AG04449 (cell line): ENCODE measurements at places on chromosomes 16 and 17.

DNA sequence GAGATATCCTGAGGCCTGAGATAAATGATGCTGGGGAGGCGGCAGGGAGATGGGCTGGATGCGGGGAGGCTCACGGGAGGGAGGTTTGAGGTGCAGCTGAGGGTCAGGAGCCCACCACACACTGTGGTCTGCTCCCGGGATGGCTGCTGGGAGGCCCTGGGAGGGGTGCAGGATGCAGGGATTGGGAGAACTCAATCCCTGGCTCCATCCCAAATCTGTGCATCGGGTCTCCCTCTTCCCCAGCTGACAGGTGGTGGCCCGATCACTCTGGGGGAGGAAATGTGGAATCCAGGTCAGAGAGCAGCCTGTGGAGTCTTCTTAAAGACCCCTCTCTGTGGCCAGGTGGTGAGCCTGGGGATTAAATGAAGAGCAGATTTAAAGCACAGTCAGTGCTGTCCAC lies 12.0 kb downstream of the PHB1 start:
- no peak for DNase-seq

DNA sequence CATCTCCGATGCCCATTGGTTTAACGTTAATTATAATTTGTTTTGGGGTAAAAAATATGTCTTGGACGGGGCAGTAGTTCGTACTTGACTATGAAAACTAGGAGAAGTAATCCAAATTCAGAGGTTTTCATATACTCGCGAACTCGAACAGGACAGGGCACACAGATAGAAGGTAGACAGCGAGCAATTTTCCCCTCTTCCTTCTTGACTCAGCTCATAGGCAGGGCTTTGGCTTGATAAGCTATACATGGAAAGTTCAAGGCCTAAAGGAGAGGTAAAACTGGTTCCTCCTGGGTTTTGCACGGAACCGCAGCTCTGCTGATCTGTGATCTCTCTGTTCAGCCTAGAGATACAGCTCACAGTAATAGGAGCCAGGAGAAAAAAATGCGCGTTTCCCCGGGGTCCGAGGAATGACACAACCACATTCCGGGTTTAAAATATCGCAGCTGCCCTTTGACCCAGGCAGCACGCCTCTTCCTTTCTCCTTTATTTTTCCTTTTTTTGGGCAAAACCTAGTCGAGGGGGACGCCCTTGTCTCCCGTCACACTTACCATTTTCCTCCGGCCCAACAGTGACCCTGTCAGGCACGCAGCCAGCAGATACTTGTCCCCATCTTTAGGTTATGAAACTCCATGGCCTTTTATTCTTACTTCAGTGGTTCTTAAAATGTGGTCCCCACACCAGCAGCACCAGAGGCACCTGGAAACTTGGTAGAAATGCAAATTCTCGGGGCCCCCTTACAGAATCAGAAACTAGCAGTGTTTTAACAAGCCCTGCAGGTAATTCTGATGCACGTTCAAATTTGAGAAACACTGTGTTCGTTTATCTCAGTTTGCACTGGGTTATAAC lies 1.7 kb upstream of the LASP1 start:
- DNase-seq, result no peak

- no peak for DNase-seq
Measured at GRCh38 chr16:30119428-30119827, 3.6 kb downstream of the MAPK3 start.

GRCh38 chr16:14111713-14112538 lies 40.8 kb downstream of the MRTFB start:
- DNase-seq, result no peak

GRCh38 chr17:40025991-40026815 lies 11.0 kb downstream of the CSF3 start:
- DNase-seq, result no peak

GRCh38 chr16:52578007-52578828 lies 31.3 kb upstream of the TOX3 start:
- DNase-seq, result no peak
